ENCODE measurements at places on chromosomes 16 and 17.

- no peak for DNase-seq
Measured at GRCh38 chr17:49045376-49045775, 48.2 kb downstream of the IGF2BP1 start.

- no peak for DNase-seq
Measured at GRCh38 chr17:10099051-10099571, 99.3 kb downstream of the GAS7 start.

DNA sequence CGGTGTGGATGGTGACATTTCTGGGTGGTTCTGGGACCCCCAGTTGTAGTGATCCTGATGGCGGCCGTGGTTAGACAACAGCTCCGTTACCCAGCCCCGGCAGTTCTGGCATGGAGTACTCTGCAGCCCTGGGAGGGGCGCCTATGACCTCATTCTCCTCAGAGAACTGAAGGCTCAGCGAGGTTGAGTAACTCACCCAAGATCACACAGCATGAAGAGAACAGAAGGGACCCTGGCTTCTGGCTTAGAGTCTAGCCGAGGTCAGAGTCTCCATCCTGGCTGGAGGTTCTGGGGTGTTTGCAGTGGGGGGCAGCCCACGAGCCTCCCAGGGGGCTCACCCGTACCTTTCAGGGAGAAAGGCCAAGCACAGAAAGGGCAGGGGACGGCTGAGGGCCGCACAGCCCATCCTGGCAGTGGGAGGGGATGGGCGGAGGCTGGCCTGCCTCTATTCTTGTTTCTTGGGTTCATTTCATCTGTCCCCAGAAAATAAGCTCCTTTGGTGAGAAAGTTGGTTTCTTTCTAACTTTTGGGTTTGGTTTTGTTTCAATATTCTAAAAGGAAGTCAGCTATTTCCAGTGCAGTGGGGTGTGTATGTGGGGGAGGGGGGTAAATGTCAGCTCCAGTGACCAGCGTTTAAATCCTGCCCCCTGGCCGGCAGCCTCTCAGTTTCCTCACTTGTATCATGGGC lies 13.2 kb downstream of the ZFPM1 start:
- no peak for DNase-seq

- DNase-seq, result no peak
Measured at GRCh38 chr17:79504181-79504605, 106.7 kb downstream of the RBFOX3 start.

DNA sequence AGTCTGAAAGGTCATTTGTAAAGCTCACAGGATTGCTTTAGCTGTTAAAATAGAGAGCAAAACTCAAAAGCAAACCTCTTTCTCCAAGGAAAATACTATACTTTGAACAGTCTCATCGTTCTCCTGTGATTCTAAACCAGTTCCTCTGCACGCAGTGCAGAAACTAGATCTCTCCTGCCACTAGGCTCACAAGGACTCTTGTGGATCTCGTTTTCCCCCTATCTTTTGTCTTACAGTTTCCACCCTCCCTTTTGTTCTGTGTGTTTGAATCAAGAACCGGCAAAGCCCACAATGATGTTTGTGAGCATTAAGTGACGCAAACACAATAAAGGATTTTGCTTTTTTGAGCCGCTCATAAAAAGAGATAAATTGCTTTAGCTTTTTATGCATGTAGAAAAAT lies 1103.5 kb upstream of the RBFOX1 start:
- no peak for DNase-seq

- DNase-seq, result peak; percentile 67
Measured at GRCh38 chr16:81004646-81005353, 1.9 kb downstream of the CMC2 start.

DNA sequence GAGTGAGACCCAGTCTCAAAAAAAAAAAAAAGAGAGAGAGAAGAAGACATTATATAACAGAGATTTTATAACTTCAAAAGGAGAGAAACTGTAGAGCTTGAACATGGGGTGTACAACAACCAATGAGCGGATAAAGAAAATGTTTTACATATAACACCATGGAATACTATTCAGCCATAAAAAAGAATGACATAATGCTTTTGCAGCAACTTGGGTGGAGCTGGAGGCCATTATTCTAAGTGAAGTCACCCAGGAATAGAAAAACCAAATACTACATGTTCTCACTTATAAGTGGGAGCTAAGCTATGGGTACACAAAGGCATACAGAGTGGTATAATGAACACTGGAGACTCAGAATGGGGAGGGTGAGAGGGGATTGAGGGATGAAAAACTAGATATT lies 61.1 kb downstream of the CHD9NB start:
- DNase-seq, result no peak

DNA sequence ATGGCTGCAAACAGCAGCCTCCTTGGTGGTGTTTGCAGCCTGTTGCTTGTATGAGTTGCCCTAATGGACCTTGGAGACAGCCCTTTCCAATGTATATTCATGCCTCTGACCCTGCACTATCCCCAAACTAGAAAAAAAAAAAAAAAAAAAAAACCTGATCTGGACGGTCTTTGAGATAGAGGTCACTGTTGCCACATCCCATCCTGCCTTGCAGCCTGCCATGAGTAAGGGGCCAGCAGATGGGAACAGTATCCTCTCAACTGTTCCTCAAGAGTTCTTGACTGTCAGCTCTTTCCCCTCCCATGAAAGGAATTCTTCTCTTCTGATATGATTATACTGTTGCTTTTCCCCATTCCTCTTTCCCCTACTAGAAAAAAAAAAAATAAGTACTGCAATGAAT lies 152.4 kb downstream of the SSH2 start:
- DNase-seq, result no peak

DNA sequence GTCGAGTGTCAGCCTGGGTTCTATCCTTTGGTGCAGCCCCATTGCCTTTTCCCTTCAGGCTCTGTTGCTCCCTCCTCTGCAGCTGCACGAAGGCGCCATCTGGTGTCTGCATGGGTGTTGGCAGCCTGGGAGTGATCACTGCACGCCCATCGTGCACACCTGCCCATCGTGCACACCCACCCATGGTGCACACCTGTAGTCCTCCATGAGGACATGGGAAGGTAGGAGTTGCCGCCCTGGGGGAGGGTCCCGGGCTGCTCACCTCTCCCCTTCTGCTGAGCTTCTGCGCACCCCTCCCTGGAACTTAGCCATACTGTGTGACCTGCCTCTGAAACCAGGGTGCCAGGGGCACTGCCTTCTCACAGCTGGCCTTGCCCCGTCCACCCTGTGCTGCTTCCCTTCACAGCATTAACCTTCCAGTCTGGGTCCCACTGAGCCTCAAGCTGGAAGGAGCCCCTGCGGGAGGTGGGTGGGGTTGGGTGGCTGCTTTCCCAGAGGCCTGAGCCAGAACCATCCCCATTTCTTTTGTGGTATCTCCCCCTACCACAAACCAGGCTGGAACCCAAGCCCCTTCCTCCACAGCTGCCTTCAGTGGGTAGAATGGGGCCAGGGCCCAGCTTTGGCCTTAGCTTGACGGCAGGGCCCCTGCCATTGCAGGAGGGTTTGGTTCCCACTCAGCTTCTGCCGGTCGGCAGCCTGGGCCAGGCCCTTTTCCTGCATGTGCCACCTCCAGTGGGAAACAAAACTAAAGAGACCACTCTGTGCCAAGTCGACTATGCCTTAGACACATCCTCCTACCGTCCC lies 2.9 kb downstream of the CTRL start:
- DNase-seq, result peak; percentile 70

- no peak for DNase-seq
Measured at GRCh38 chr16:1315081-1316032, 5.9 kb downstream of the UBE2I start.

GRCh38 chr17:4204710-4205173 lies 59.0 kb downstream of the ANKFY1 start:
- DNase-seq, result no peak

GRCh38 chr17:76579281-76579680 lies 6.4 kb downstream of the ST6GALNAC2 start:
- DNase-seq, result no peak

DNA sequence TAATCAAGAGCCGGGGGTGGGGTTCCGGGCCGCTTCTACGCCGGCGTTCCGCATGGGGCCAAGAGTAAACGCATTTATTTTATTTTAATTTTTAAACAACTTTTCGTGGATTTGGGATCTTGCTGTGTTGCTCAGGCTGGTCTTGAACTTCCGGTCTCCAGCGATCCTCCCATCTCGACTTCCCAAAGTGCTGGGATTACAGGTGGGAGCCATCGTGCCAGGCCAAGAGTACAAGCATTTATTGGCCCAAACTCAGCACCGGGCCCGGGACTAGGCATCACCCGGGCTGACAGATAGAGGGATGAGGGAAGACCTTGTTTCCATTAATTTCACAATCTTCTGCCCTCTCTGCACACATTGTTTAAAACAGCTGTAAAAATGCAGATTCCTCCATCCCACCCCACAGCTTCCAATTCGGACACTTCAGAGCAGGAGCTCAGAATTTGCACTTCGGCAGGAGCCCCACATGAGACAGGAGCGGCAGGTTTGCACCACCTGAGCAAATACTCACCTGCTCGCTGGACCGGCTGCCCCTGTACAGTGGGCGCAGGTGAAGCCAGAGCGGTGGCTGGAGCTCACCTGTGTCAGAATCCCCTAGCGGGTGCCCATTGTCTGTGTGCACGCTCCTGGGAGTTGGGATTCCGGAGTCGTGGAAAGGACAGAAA lies 663 bp upstream of the GINS2 start:
- no peak for DNase-seq

DNA sequence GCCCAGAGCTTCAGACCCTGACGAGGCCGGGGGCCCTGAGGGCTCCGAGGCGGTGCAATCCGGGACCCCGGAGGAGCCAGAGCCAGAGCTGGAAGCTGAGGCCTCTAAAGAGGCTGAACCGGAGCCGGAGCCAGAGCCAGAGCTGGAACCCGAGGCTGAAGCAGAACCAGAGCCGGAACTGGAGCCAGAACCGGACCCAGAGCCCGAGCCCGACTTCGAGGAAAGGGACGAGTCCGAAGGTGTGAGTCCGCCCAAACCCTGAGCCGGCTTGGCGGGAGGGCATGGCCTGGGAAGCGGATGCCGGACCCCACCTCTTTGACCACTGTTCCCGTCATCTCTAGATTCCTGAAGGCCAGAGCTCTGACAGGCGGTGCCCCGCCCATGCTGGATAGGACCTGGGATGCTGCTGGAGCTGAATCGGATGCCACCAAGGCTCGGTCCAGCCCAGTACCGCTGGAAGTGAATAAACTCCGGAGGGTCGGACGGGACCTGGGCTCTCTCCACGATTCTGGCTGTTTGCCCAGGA lies 4.4 kb downstream of the NOL3 start:
- DNase-seq, result no peak

DNA sequence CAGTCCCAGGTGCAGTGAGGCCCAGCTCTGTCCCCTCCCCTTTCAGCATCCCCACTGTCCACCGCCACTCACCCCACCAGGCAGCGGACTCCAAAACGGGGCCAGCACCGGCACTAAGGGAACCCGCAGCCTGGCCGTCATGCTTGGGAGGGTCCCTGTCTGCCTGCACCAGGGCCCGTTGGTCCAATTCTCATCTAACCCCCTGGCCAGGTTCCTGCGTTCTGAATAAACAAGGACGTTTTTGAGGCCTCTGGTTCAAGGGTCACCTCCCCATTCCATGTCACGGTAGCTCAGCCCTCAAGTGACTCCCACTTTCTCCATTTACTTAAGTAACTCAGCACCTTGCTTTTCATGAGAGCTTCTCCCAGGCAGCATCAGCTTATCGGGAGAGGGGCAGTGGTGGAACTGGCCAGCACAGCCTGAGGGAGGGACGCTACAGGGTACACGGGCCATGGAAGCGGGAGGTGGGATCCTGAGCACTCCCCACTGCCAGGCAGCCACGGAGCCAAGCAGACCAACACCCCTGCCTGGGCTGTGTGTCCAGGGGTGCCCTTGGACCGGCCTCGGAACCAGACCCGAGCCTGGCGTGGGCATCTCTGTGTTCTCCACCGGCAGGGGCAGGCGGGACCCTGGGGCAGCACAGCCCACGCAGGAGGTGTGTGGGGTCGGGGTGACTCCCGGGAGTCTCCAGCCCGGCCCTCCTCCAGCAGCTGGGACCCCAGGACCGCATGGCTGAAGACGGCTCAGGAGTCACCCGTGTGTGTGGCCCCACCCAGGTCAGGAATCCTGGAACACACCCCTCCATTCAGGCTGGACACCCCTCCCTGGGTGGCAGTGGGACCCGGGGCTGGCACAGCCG lies 74.9 kb upstream of the GNG13 start:
- no peak for DNase-seq

DNA sequence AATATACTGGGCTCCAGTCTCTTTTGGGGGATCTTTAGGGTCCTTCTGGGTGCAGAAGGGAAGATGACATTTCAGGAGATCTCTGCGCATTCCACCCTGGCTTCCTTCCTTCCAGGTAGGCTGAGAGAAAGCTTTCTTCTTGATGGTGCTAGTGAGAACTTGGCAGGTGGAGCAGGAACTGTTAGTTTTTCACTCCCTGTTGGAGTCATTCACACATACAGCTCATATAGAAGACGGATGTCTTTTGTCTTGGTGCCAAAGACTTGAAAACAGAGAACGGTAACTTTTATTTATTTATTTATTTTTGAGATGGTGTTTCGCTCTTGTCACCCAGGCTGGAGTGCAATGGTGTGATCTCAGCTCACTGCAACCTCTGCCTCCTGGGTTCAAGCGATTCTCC lies 43.9 kb downstream of the PITPNC1 start:
- DNase-seq, result peak; percentile 68

- no peak for DNase-seq
Measured at GRCh38 chr17:36631022-36631421, 29.6 kb downstream of the MRM1 start.

GRCh38 chr17:82386881-82387704 lies 15.5 kb downstream of the UTS2R start:
- DNase-seq, result no peak

- DNase-seq, result no peak
Measured at GRCh38 chr16:27353853-27354252, 40.1 kb downstream of the IL4R start.

- DNase-seq, result peak; percentile 50
Measured at GRCh38 chr17:7173687-7174602, 5.2 kb downstream of the ASGR1 start.

GRCh38 chr17:40111221-40112128 lies 10.3 kb upstream of the MSL1 start:
- peak; percentile 88 for DNase-seq
